Stimulated activated CD4-positive, alpha-beta T cell treated with anti-CD3 and anti-CD28 coated beads, Interleukin-12 subunit alpha, Interleukin-12 subunit beta, amount 100 ng/mL, for 48 hours (primary cell): ENCODE measurements at places on chromosomes 7 and 10.

DNA sequence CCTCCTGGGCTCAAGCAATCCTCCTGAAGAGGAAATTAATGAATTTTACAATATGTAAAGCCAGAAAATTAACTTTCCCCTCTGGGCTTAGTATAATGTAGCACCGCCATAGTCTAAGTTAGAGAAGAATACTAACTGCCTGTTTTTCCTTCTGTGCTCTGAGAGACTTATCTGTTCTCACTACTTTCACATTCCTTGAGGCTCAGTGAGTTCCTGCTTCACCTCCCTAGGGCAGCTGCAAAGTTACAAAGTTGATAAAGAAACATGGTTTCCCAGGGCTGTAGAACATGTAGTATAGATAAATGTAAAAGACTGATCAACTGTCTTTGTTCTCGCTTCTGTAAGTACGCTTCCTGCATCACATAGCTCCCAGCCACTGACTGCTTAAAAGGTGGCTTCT lies 16.0 kb upstream of the OLAH start:
- no peak for DNase-seq

GRCh38 chr7:18125476-18125875 lies 97.8 kb upstream of the PRPS1L1 start:
- no peak for DNase-seq

DNA sequence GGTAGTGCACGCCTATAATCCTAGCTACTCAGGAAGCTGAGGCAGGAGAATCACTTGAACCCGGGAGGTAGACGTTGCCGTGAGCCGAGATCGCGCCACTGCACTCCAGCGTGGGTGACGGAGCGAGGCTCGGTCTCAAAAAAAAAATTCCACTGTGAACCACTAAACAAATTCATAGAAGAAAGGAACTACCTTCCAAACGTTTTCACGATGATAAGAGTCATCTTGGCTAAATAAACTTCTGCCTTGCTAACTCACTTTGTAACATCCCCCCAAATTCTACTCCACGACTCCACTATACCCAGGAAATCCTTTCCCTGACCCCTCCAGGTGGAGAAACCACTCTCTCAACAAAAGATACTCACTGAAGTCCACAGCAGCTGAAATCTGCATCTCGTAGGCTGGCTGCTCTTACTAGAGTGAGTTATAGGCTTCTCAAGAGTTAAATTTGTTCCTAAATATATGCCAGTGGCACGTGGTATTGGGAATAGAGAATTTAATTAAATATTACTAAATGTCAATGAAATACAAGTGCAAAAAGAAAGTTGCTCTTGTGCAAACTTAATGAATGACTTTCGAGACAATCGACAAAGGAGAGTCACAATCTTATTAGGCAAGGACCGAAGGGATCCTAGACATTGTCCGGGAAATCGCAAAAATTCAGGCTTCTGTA lies 1.6 kb upstream of the GTF2I start:
- DNase-seq, result no peak

DNA sequence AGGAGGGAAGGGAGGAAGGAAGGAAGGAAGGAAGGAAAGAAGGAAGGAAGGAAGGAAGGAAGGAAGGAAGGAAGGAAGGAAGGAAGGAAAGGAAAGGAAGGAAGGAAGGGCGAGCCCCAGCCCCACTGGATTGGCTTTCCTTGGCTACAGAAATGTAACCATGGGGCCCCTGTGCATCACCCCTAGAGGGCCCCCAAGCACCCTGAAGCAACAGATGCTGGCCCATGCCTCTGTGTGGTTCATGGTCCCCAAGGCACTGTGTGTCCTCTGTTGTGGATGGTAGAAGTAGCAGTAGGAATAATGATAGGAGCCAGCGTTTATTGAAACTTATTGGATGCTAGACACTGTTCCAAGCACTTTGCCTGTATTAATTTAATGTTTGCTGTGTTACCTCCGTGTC lies 116.6 kb upstream of the MACROH2A2 start:
- DNase-seq, result no peak

DNA sequence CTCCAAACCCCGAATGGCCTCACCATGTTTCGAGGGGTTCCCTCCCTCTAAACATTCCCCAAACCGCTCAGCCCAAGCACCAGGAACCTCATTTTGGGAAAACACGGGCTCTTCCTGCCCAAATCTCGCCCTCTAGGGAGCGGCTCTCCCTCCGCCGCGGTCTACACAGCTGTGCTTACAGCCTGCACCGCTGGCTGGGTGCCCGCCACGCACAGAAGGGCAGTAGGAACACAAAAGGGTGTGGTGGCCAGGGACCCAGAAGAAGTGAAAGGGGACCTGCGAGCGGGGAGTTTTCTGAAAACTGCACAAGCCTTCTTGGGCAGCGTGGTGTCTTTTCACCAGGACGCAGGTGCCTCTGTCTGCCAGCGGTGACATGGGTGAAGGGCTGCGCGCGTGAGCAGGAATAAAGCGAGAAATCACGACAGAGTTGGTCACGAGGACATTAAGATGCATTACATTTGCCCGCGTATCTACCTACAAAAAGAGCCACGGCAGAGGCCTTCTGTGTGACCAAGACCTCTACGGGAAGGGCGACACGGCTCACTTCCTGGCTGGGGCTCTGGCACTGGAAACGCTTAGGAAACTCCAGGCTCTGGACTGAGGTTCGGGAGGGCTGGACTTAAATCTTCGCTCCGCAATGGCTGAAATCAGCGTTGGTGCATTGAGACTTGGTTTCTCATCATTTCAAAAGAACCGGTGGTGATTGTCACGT lies 171.7 kb downstream of the LSM5 start:
- no peak for DNase-seq

DNA sequence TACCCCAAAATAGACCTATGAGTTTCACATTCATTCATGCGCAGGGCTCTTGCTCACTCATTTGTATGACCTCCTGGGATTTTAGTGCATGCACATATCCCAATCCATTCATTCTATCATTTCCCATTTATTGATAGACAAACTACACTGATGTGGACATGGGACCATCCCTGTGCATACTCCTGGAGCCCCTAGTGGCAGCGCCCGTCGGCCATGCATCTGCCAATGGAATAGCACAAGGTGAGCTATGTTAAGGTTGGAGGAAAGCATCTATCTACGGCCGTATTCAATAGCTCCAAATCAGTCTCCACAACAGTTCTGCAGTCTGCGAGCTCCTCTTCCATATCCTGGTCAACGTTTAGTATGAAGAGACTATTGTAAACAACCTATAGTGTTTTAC lies 31.7 kb upstream of the FIGNL1 start:
- no peak for DNase-seq

DNA sequence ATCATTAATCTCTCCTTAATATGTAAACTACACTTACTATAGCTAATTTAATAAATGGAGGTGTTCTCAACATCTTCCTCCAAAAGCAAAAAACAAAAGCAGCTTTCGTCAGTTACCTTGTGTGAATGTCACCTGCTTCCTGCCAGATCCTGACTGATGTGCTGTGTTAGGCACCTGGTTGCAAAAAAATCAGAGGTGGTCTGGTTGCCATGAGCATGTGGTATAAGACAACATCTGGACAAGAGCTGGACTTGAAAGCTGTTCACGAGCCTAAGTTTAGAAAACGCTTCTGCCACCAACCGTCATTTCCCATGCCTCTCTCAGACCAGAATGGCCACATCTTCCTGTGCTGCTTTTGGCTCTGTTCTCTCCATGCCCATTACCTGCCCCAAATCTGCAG lies 42.0 kb upstream of the GGCT start:
- no peak for DNase-seq

DNA sequence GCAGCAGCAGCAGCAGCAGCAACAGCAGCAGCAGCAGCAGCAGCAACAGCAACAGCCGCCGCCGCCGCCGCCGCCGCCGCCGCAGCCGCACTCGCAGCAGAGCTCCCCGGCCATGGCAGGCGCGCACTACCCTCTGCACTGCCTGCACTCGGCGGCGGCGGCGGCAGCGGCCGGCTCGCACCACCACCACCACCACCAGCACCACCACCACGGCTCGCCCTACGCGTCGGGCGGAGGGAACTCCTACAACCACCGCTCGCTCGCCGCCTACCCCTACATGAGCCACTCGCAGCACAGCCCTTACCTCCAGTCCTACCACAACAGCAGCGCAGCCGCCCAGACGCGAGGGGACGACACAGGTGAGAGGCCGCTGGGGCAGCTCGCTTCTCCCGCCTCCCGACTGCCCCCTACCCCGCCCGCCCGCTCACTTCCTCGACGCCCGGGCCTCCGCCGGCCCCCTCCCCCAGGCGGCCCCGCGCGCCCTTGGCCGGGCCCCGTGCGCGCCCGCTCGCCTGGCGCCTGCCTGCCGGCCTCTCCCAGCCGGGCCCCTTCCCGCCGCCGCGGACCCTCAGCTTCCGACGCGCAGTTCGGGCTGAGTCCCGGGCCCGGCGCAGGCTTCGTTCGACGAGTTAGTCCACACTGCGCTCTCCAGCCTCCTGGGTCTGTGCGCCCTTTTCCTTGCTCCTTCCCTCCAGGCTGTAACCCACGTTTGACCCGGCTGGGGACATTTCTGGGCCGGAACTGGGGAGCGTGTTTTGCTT lies 882 bp downstream of the DLX6 start:
- DNase-seq, result no peak

DNA sequence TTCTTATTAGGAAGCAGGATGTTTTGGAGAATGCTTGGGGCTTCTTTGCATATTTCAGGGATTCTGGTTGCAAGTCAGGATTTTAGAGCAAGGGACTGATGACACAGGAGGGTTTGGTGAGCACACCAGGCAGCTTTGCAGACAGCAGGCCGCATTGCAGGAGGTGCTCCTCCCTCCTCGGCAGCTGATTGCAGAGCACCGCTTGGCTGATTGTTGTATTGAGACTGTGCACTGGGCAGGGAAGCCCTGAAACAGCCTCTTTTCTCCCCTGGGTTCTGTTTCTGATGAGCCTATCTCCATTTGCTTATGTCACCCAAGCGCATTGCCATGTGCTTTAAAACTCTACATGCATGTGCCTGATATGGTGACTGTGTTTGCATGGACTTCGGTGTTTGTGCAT lies 769.6 kb downstream of the GRID1 start:
- DNase-seq, result no peak

DNA sequence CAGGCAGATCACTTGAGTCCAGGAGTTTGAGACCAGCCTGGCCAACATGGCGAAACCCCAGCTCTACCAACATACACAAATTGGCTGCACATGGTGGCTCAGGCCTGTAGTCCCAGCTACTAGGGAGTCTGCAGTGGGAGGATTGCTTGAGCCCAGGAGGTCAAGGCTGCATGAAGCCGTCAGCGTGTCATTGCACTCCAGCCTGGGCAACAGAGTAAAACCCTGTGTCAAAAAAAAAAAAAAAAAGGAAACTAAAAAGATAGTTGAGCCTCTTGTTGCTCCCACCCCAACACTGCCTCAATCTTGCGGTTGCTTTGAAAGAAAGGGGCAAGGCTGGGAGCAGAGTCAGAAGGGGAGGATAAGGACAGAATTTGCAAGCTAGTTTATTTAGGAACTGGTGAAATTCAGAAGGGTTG lies 69.9 kb downstream of the SYPL1 start:
- no peak for DNase-seq

DNA sequence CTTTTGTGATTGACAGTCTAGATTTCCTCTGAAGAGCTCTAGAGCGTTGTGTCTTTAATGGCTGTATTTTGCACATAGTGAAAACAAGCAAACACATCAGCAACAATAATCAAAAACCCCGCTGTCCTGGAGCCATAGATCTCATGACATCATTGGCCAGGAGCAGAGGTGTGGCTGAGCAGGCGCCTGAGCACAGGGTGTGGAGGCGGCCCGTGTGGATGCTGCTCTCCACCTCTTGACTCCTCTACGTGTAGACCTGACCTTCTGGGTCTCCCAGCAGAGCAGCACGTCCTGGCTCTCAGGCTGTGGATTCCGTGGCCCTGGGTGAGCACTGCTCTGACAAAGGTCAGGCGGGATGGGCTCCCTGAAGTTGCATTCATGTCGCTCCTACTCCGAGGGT lies 63.0 kb upstream of the INSYN2A start:
- no peak for DNase-seq

DNA sequence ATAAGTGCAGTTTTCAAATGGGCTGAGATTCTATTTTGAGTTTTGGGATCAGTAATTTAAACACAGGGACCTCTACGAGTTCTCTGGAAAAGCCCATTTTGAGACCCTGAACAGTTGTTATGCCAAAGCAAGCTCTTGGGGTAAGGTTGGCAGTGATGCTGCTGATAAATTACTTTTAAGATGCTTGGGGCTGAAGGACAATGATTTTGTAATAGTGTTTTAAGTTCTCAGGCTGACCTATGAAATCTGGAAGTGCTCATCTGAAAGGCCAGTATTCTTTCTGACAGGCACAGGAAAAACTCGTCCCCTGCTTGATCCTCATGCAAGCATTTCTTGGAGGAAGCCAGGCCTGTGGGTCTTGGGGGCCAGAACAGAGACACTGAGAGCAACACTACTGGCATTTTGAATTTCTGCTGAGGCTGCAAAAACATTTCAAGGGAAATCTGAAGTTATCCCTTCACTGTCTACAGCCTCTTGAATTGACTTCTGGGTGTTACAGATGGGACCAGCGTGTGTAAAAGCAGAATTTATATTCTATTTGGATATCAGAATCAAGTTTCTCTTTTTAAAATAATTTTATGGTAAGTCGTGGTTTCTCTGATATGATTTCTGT lies 79.7 kb downstream of the AUTS2 start:
- DNase-seq, result no peak

DNA sequence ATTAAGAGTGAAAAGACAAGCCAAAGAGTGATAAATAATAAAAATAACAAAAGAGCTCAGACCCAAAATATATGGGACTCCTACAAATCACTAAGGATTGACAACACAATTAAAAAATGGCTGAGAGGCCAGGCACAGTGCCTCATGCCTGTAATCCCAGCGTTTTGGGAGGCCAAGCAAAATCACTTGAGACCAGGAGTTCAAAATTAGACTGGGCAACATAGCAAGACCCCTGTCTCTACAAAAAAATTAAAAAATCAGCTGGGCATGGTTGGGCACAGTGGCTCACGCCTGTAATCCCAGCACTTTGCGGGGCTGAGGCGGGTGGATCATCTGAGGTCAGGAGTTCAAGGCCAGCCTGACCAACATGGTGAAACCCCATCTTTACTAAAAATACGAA lies 137.3 kb downstream of the IDE start:
- DNase-seq, result no peak

GRCh38 chr10:122515588-122516231 lies 44.8 kb upstream of the DMBT1 start:
- peak; percentile 48 for DNase-seq

DNA sequence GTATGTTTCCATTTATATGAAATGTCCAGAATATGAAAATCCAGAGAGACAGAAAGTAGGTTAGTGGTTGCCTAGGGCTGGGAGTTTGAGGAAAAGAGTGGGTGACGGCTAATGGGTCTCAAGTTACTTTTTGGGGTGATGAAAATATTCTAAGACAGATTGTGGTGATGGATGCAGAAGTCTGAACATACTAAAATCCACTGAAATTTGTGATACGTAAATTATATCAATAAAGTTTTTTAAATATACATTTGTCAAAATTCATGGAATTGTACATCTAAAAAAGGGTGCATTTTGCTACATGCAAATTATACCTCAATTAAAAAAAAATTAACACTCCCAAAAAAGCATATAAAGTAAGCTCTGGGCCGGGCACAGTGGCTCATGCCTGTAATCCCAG lies 9.4 kb downstream of the DDIT4 start:
- DNase-seq, result no peak
